ENCODE measurements at places on chromosomes 4 and X. TPM values are rescaled to one million over a fixed set of nuclear protein-coding genes. Genes with fewer than 3 reads are reported as not detected.

RTL9 gene
- 0.16 TPM for total RNA-seq

XAGE1B gene
- 105 TPM for total RNA-seq

XG gene
- total RNA-seq = not detected

FAM47E gene
- 4.8 TPM for total RNA-seq

JAKMIP1 gene
- total RNA-seq = 0.11 TPM

TXK gene
- total RNA-seq = 0.40 TPM

FAM236B gene
- total RNA-seq = not detected

C4orf50 gene
- not detected for total RNA-seq

MAGEB4 gene
- total RNA-seq = not detected

MAGEE2 gene
- total RNA-seq = not detected

FAM236D gene
- not detected for total RNA-seq

TRIM75 gene
- not detected for total RNA-seq

APOO gene
- 59.8 TPM for total RNA-seq

AGA gene
- total RNA-seq = 10.0 TPM

STAP1 gene
- 1.3 TPM for total RNA-seq

CT45A10 gene
- total RNA-seq = 107 TPM

ATP1B4 gene
- total RNA-seq = not detected

GAGE12E gene
- total RNA-seq = not detected

ADGRG4 gene
- total RNA-seq = not detected

MYL5 gene
- total RNA-seq = 9.1 TPM

DGAT2L6 gene
- total RNA-seq = not detected

TLR6 gene
- 0.95 TPM for total RNA-seq

MAGEB6 gene
- total RNA-seq = not detected

AREG gene
- 5.6 TPM for total RNA-seq

ADH1C gene
- total RNA-seq = 0.40 TPM

ARMCX1 gene
- total RNA-seq = 0.38 TPM

GRIA3 gene
- total RNA-seq = not detected

CSAG1 gene
- total RNA-seq = 58.3 TPM

ADRA2C gene
- 0.54 TPM for total RNA-seq

SLC6A8 gene
- total RNA-seq = 122 TPM

PNCK gene
- total RNA-seq = 1.9 TPM

RHOXF1 gene
- not detected for total RNA-seq

Measured in K562 (cell line).